Kidney glomerular epithelial cell (primary cell): ENCODE measurements at places on chromosomes 4 and X.

DNA sequence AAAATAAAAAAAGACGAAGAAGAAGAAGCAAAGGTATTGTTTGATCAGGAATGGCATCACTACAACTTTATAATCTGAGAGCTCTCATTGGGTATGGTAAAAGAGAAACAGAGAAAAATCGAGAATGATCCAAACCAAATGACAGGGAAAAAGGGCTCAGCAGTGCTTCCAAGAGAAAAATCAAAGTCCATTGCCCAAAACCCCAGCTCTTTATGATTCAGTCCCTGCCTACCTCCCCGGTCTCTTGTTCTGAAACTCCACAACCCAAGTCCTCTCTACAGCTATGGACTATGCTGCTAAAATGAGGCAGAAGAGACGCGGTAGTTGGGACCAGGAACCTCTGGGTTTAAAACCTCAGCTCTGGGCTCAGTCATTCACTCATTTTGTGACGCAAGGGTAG is 341.1 kb upstream of the PPARGC1A start:
- DNase-seq = no peak

- DNase-seq = no peak
These were observed 36.5 kb downstream of the TBC1D9 start for GRCh38 chr4:140719686-140720085.

DNA sequence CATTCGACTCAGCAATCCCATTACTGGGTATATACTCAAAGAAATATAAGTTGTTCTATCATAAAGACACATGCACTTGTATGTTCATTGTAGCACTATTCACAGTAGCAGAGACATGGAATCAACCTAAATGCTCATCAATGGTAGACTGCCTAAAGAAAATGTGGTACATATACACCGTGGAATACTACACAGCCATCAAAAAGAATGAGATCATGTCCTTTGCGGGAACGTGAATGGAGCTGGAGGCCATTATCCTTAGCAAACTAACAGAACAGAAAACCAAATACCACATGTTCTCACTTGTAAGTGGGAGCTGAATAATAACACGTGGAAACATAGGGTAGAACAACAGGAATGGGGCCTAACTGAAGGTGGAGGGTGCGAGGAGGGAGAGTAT is 44.9 kb downstream of the TMEM131L start:
- DNase-seq = no peak

GRCh38 chrX:106955004-106955772 is 35.0 kb downstream of the CLDN2 start:
- peak; percentile 2 for DNase-seq

- no peak for DNase-seq
These were observed 126.1 kb downstream of the NAA11 start for GRCh38 chr4:79199743-79200142.

- DNase-seq = no peak
These were observed 46.8 kb upstream of the RADX start for GRCh38 chrX:106564986-106565385.

- DNase-seq = no peak
These were observed 32.9 kb upstream of the DSPP start for GRCh38 chr4:87575408-87575807.

- no peak for DNase-seq
These were observed 338.0 kb downstream of the SPOCK3 start for GRCh38 chr4:166896254-166896653.

DNA sequence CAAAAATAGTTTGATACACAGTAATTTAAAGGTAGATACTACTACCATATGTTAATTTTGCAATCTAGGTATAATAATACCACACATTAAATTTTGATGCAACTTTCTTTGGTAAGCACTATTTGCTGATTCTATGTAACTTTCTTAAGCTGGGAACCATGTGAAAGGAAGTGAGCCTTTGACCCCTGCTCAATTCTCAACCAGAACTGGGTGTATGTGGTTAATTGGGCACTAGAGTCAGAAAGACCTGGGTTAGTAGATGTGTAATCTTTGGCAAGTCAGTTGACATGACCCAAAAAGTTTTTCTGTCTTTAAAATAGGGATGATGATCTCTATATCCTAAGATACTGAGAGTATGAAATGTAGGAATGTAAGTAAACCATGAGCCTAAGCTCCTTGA is 22.4 kb downstream of the TLR2 start:
- DNase-seq = no peak

DNA sequence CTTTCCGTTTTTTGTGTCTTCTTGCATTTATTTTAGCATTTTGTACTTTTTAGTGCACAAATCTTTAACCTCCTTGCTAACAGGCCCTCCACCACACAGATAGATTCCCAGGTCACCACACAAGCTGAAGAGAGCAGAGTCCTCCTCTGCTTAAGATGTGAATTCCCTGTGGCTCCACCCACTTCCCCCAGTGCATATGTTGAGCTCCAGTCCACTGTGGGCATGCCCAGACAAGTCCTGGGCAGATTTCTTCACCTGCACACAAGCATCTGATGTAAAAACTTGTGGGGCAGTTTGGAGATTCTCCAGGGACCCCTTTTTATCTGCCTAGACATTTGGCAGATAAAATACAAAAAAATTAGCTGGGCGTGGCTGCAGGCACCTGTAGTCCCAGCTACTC is 19.8 kb upstream of the PASD1 start:
- no peak for DNase-seq

GRCh38 chr4:84324303-84325245 is 174.5 kb downstream of the NKX6-1 start:
- DNase-seq = no peak

DNA sequence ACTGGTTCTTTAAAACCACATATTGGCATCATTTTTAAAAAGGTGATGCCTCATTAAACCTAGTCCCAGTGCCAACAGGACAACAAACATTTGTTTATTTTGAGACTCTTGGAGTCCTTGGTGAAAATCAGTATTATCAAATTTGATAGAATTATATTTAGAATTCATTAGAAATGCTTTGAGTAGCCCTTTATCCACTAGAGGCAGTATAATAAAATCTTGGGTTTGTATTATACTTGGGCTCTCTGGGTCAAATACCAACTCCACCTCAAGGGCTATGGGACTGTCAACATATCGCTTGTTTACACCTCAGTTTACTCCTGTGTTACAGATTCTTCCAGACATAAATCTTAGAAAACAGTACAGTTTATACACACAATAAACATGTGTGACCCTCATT is 335.7 kb upstream of the FSTL5 start:
- no peak for DNase-seq

DNA sequence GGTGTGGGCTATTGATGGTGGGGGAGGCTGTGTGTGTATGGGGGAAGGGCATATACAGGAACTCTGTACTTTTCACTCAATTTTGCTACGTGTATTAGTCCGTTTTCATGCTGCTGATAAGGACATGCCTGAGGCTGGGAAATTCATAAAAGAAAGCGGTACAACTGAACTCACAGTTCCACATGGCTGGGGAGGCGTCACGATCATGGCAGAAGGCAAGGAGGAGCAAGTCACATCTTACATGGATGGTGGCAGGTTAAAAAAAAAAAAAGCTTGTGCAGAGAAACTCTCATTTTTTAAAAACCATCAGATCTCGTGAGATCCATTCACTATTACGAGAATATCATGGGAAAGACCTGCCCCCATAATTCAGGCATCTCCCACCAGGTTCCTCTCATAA is 152.3 kb downstream of the NEK1 start:
- DNase-seq = no peak

DNA sequence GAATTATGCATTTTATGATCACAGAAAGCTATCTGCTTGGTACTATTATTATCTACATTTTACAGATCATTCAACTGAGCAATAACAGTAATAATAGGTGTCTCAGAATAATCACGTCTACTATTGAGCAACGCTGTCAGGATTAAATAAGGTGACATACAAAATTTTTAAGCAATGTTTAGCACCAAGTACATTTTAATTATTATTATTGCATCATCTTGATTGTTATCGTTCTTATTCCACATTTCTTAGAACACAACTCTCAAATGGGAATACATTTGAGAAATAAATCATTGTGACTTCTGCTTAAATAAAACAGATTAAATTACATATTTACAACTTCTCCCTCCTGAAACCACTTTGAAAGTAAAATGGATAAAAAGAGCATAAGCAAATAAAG is 1083.5 kb upstream of the ADGRL3 start:
- no peak for DNase-seq

DNA sequence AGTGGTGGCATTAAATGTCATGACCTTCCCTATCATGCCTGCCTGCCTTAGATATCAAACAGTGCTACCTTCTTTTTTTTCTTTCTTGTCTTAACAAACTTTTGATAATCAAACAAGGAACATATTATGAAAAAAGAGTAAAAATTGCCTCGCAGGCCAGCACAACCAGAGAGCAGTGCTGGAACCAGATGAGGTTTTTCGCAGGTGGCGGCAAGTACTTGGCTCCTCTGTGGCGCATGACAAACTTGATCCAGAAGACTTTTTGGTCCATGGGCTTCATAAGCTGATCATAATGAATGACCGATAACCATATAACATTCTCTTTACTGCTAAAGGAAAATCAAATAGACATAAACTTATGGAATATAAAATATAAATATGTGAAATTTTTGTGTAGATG is 61.8 kb downstream of the UGT2B10 start:
- no peak for DNase-seq

DNA sequence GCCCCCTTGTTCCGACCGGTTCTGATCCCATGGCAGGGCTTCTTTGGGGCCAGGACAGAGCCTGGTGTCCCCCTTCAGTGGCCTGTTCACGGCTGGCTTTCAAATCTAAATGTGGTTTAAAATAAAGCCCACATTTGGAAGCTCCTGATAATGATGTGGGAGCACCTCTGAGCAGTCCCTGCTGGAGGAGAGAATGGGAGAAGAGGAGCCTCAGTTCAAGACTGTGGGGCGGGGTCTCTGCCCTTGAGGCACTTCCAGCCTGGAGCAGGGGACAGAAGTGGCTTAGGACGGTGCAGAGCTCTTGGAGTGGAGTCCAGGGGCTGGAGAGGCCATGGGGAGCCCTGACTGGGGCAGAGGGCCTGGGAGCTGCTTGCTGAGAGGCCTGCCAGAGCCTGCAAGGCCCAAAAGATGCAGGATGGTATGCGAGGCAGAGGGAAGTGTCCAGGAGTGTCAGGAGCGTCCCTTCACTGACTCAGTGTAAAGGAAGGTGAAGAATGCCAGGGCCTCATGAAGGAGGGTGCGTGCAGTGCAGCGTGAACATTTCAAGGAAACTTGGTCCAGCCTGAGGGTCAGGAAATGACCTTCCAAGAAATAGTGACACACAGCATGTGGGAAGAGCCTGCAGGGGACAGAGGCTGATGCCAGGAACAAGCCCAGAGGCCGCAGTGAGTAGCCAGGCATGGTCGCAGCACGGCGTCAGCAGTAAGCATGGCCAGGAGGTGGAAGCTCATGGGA is 21.1 kb upstream of the TADA2B start:
- peak; percentile 90 for DNase-seq

DNA sequence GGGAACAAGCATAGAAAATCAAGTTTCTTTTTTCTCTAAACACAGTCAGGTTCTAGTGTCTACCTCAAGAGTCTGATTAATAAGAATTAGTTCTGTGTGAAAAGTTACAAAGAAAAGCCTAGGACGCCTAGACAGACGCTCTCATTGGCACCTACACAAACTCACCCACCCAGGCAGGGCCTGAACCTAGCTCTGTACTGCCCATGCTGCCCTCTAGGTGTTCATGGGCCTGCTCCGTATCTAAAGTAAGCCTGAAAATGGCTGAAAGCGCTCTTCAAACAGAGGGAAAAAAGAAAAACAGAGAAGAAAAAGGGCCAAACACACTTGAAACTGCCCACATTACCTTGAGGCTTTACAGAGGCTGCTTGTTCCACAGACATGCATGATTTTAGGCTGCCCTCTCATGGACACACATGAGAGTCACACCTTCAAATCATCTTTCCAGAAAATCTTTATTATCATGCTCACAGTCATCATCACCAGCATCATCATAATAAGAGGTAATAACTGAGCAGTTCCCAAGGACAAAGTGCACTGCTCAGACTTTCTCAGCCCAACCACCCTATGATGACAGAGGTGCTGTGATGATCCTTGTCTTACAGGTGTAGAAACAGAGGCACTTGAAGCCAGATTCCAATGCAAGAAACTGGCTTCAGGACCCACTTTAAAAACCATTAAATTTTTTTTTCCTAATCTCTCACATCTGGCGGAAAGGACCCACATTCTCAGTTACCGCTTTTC is 49.6 kb downstream of the MAP7D2 start:
- peak; percentile 42 for DNase-seq

DNA sequence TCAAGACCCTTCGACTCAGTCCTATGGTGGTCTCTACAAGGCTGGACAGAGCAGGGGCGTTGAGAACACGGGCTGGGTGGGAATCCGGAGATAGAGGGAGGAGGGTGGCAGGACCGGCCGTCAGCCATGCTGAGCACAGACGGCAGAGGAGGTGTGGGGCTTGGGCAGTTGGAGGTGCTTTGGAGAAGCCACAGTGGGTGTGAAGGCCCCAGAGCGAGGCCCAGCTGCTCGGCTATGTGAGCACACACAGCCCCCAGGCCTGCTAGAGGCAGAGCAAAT is 4.2 kb downstream of the PDE6B start:
- DNase-seq = no peak

DNA sequence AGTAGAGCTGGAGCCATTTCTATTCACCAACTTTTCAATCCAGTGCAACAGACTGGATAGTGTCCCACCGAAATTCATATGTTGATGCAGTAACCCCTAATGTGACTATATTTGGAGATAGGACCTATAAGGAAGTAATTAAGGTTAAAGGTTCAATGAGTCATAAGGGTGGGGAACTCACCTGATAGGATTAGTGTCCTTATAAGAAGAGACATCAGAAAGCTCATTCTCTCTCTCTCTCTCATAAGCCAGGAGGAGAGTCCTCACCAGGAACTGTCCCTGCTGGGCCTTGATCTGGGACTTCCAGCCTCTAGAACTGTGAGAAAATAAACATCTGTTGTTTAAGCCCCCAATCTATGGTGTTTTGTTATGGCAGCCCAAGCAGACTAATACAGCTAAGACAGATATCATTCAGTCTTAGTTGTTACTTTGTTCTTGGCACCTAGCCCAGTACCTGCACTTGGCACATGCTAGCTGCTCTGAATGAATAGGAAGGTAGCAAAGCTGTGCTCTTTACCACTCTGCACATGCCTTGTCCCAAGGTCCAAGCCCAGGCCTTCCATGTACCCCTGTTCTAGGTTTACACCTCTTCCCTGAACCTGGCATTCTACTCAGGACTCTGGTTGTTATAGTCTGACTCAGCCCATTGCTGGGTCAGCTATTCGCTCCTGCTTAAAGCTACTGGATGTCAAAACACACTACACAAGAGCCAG is 19.2 kb upstream of the BRS3 start:
- DNase-seq = no peak

- peak; percentile 50 for DNase-seq
These were observed 436.2 kb downstream of the KCNIP4 start for GRCh38 chr4:21512353-21512752.

GRCh38 chr4:41992967-41993857 is 2.9 kb downstream of the SLC30A9 start:
- DNase-seq = no peak

GRCh38 chr4:181536196-181536746 is 706.9 kb upstream of the TENM3 start:
- no peak for DNase-seq
